Liver (tissue), 10 donors: ENCODE measurements at places on chromosomes 2 and 18.

DNA sequence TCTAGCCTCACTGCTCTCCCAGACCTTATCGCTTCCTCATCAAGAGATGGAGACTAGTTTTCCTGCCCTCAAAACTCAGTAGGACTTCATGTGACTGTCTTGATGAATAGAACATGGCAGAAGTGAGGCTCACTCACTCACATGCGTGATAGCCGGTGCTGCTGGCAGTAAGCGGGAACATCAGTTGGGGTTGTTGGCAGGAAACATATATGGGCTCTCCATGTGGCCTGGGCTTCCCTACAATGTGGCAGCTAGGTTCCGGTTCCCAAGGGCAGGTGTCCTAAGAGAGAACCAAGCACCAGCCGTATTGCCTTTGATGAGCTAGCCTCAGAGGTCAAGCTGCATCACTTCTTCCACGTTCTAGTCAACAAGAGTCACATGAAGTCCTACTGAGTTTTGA, 15.2 kb upstream of the FAHD2A start:
- DNase-seq, result no peak

- DNase-seq, result no peak
Measured at GRCh38 chr2:6919901-6920742, 2.9 kb downstream of the RNF144A start.

DNA sequence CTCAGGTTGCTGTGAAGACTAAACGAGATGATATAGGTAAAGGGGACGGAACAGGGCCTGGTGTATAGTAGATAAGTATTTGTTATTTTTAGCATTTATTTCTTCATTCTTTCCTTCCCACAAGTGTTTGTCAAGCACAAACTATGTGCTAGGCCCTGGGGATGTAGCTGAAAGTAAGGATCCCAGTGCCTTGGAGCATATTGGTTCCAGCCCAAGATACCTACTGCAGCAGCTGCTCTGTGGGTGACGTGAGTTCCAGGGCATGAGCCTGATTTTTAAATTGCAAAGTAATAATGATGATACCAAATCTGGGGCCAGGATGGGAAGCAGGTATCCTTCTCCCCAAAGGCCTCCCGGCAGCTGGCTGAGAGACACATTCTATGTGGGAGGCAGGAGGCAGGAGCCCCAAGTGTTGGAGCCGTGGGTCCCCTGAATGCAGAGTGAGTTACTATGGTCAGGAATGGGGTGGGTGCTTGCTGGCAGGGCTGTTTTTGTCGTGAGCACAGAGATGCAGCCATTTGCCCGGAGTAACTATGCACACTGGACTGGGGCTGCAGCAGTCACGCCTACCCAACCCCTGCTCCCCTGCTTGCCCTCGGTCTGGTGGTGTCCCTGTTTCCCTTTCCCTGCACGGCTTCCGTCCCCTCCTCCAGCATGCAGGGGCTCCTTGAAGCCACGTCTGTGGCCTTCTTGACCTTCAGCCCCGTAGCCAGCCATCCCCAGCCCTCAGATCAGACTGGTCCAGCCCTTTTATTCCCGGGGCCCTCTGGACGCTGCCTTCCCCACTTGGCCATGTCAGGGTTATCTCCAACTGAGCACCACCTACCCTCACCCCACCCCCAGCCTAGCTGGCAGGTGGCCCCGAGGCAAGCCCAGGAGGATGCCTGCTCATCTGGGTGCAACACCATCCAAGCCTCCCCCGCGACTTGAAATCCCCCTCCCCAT, 52.4 kb downstream of the INHBB start:
- no peak for DNase-seq

GRCh38 chr2:226376516-226377180, 423.0 kb downstream of the IRS1 start:
- no peak for DNase-seq

- no peak for DNase-seq
Measured at GRCh38 chr2:96881349-96882195, 11.7 kb upstream of the SEMA4C start.

- DNase-seq, result no peak
Measured at GRCh38 chr2:105885456-105885855, 140.7 kb downstream of the NCK2 start.

GRCh38 chr2:42129947-42130346, 39.2 kb upstream of the EML4 start:
- no peak for DNase-seq

DNA sequence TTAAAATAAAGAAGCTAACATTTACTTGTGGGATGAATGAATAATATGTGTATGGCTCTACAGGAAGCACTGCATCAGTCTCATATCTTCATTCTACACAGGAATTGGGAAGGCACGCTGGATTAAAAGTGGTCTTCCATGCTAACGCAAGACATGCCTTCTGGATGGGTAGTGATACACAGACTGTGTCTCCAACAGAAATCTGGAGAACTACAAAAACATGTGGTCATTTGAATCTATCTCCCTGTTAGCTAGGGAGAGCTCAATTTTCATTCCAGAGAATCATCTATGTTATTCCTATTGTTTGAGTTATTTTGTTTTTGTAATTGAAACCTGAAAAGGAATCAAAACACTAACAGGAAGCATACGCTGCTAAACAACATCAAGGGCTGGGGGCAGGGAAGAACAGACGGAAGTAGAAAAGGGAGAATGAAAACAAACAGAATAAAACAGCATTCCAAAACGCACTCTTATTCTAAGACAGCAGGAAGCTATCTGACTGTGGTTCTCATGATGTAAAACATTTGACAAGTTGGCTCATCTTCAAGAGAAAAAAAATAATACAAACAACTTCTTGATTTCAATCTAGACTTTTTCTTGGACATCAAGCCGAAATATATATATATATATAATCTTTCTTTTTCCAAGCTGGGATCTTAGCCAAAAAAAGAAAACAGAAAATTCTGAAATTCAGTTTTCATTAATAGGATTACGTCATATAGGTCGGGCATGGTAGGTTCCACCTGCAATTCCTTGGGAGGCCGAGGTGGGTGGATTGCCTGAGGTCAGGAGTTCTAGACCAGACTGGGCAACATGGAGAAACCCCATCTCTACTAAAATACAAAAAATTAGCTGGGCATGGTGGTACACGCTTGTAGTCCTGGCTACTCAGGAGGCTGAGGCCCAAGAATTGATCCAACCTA, 31.5 kb upstream of the ASNSD1 start:
- DNase-seq, result no peak

DNA sequence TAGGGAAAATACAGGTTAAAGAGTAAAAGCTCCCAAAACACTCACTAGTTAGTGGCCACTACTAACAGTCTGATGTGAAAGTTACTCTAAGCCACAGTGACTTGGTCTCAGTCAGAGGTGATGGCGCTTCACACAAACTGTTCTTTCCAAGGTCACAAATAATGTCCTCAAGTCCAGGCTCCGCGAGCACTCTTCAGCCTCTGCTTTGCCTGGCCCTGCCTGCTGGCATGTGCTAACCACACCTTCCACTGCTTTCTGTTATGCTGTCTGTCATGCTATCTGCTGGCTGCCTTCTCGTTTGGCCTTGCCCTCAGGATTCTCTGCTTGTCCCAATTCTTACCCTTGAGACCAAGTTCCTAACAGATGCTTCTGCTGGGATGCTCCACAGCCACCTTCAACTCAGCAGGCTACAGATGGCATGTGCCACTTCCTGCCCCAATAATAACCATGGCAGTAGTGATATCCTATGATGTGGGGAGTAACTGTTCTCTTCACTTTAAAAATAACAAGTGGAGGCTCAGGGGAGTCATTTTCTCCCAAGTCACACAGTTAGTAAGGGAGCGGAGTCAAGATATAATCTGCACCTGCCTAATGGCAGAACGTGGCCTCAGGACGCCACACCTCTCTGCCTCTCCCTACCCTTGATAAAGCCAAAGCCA, 75.7 kb downstream of the ZAP70 start:
- no peak for DNase-seq

DNA sequence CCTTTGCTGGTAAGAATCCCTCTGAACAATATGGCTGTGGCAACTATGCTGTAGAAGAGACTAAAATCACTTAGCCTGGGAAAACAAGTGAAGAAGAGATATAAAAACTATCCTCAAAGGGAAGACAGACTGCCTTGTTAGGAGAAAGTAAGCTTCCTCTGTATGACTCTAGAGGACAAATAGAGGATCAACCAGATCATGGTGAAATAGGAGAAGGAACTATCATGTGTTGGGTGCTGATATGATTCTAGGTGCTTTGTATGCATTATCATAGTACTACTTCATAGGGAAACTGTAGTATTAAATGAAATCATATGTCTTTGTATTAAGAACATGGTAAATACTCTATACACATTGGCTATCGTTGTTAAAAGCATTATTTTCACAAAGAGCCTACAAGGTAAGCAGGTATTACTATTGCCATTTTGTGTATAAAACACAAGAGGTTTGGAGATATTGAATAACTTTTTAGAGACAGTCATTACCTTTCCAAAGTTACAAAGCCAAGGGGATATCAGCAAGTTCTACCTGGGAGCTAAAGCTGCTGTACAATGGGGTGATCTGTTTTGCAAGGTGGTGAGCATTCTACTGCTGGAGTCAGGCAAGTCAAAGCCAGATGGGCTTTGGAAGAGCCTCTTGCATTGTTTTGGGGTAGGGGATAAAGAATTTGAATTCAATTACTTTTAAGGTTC, 402.6 kb downstream of the ALK start:
- DNase-seq, result no peak

- DNase-seq, result no peak
Measured at GRCh38 chr18:59303006-59303405, 15.4 kb downstream of the CPLX4 start.

GRCh38 chr2:150403457-150403856, 84.0 kb downstream of the RND3 start:
- DNase-seq, result no peak
